ENCODE measurements at places on chromosomes 12 and 14. TPM values are rescaled to one million over a fixed set of nuclear protein-coding genes. Genes with fewer than 3 reads are reported as not detected.
A peak's percentile ranks its signal among the peaks of the same experiment; 100 is the strongest.

Gene MMP17
- total RNA-seq = 90.9 TPM

Gene AQP5
- total RNA-seq = 2.4 TPM

Gene AKAP6
- total RNA-seq = 9.7 TPM

Gene B4GALNT1
- 19.5 TPM for total RNA-seq

Gene MED6
- 50.9 TPM for total RNA-seq

Gene SIX6
- total RNA-seq = not detected

Gene KLHL33
- total RNA-seq = not detected

- DNase-seq = no peak
- H3K27me3 ChIP-seq = no peaks in the 10 kb centered on the region
- no peak overlapping the region for H3K4me3 ChIP-seq
Measured at GRCh38 chr12:98332642-98333041, 182.7 kb upstream of the TMPO start.

GRCh38 chr12:4143896-4144295 lies 129.7 kb upstream of the CCND2 start:
- H3K36me3 ChIP-seq = no peaks in the 10 kb centered on the region
- peaks cover 20% of the 10 kb centered on the region for H3K4me1 ChIP-seq
- no peak for DNase-seq
- H3K4me3 ChIP-seq = no peak overlapping the region

DNA sequence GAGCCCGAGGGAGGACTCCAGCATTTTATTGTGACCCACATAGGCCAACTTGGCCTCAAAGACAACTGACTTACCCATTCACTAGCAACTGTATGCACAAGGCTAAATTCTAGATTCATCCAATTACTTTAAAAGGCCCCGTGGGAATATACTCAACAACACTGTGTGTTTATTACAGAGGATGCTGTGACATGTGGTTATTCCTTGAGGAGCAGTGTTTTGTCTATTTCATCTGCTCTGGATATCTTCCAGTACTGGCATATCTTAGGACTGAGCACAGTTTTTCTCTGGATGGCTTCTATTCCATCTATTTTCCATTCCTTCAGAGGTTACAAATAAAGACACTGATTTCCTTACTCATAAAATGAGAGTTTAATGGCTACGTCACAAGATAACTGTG lies 87.2 kb upstream of the KRAS start:
- H3K4me1 ChIP-seq = no peaks in the 10 kb centered on the region
- no peak for DNase-seq
- H3K27ac ChIP-seq = no peak overlapping the region
- no peak overlapping the region for H3K4me3 ChIP-seq

DNA sequence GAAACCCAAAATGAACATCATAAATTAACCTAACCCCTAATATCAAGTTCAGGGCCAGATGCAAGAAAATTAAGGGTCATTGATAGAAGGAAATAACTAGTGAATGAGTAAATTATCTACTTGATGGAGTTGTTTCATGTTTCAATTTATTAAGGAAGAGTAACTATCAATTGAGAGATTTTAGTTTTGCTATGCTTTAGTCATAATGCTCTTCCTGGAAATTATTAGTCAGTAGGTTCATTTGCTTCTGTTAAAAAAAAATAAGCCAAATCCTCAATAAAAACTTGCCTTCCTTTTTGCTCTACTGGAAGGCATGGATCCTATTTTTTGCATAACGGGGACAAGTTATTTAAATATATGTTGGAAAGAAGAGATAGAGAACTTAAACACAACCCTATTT lies 59.0 kb upstream of the HIF1A start:
- H3K27me3 ChIP-seq = no peaks in the 10 kb centered on the region
- no peak overlapping the region for H3K4me3 ChIP-seq
- H3K27ac ChIP-seq = no peak overlapping the region
- no peak for DNase-seq

- H3K27me3 ChIP-seq = peaks cover 18% of the 10 kb centered on the region
- H3K27ac ChIP-seq = peak overlapping the region; percentile 51
- peaks cover 60% of the 10 kb centered on the region for H3K4me1 ChIP-seq
- H3K4me3 ChIP-seq = peak overlapping the region; percentile 95
- no peak for DNase-seq
- peaks cover 34% of the 10 kb centered on the region for H3K36me3 ChIP-seq
Measured at GRCh38 chr12:56160193-56160763, 2.1 kb downstream of the MYL6 start.

GRCh38 chr12:45050751-45051571 lies at the start of gene DBX2:
Gene DBX2, minus strand, starts transcription at chr12:45051099. Its CDS starts 172 bp downstream, at chr12:45050927.
- peak; percentile 19 for DNase-seq
- H3K36me3 ChIP-seq = no peaks in the 10 kb centered on the region
- H3K4me1 ChIP-seq = peaks cover 12% of the 10 kb centered on the region
- peak within 1 kb of the TSS; percentile 90 for H3K4me3 ChIP-seq

- peaks cover 53% of the 10 kb centered on the region for H3K27me3 ChIP-seq
- H3K27ac ChIP-seq = peak overlapping the region; percentile 96
- no peaks in the 10 kb centered on the region for H3K36me3 ChIP-seq
- peaks cover 10% of the 10 kb centered on the region for H3K4me1 ChIP-seq
- DNase-seq = peak; percentile 1
- H3K4me3 ChIP-seq = no peak overlapping the region
Measured at GRCh38 chr12:114186241-114187002, 219.5 kb downstream of the TBX5 start.

GRCh38 chr14:103552011-103552845 lies 10.2 kb downstream of the BAG5 start:
- peaks cover 15% of the 10 kb centered on the region for H3K4me1 ChIP-seq
- peak overlapping the region; percentile 34 for H3K4me3 ChIP-seq
- H3K27ac ChIP-seq = no peak overlapping the region

DNA sequence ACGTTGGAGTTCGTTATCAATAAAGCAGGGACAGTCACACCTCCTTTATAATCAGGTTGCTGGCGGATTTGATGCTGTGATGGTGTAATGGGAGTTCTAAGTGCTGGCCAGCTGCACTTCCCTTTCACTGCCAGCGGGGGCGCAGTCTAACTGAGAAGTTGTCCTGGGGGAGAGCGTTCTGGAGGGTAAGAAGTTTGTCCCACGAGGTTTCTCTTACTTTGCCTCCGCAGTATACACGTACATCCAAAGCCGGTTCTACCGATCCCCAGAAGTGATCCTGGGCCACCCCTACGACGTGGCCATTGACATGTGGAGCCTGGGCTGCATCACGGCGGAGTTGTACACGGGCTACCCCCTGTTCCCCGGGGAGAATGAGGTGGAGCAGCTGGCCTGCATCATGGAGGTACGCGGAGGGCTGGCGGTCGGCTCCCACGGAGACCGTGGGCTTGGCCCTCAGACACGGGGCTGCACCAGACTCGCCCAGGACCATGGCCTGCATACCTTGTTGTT lies 42.7 kb downstream of the DYRK4 start:
- peaks cover 24% of the 10 kb centered on the region for H3K27me3 ChIP-seq
- DNase-seq = peak; percentile 80
- H3K27ac ChIP-seq = peak overlapping the region; percentile 83
- peaks cover 25% of the 10 kb centered on the region for H3K4me1 ChIP-seq
- H3K4me3 ChIP-seq = peak overlapping the region; percentile 99
- peaks cover 4% of the 10 kb centered on the region for H3K36me3 ChIP-seq

GRCh38 chr14:91129261-91129660 lies 15.4 kb downstream of the DGLUCY start:
- H3K27ac ChIP-seq = no peak overlapping the region
- no peak for DNase-seq
- no peaks in the 10 kb centered on the region for H3K27me3 ChIP-seq
- peaks cover 6% of the 10 kb centered on the region for H3K4me1 ChIP-seq

DNA sequence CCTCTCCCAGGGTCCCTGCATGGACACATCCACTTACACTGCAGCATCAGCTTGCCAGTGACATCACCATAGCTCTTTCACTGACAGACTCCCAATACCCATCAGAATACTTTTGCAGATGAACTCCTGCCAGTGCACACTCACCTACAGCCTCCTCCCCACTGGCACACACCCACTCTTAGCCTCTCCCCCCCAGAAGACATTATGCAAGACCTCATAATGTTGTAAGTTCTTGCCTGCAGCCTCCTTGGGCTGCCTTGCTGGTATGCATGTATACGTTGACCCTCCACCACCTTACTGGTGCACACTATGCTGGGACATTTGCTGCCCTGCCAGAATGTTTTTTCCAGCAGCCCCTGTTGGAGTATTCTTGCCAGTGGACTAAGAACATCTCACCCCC lies 324.2 kb downstream of the AEBP2 start:
- no peaks in the 10 kb centered on the region for H3K27me3 ChIP-seq
- no peaks in the 10 kb centered on the region for H3K4me1 ChIP-seq
- no peak overlapping the region for H3K27ac ChIP-seq

GRCh38 chr12:98698603-98699463 lies 53.7 kb downstream of the APAF1 start:
- no peaks in the 10 kb centered on the region for H3K27me3 ChIP-seq
- peaks cover 11% of the 10 kb centered on the region for H3K36me3 ChIP-seq
- H3K4me3 ChIP-seq = no peak overlapping the region
- no peak for DNase-seq
- peaks cover 13% of the 10 kb centered on the region for H3K4me1 ChIP-seq

All from neural crest cell (in vitro differentiated cells).